KBM-7 (cell line): ENCODE measurements at places on chromosomes 7 and 10.

GRCh38 chr7:81415181-81415580, 354.7 kb downstream of the HGF start:
- DNase-seq, result no peak

GRCh38 chr10:34046506-34047034, 712.1 kb upstream of the NRP1 start:
- no peak for DNase-seq

- DNase-seq, result no peak
Observed at GRCh38 chr10:3064423-3064822, 2.9 kb upstream of the PFKP start.

DNA sequence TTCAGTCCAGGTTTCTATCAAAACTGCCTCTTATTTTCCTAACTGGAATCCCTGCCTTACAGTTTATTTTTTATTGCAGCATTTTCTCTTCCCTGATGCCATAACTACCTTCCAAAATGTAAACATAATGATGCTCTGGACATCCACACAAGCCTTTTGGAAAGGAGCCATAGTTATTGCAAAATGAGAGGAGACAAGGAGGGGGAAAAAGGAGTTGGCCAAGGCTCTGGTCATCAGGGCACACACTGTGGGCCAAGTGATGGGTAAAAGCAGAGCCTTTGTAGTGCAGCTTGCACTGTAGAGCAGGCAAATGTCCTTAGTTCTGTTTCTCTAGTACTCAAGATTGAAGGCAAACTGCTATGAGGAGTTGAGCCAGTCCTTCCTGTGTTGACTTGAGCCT, 289.3 kb upstream of the MTPN start:
- no peak for DNase-seq

DNA sequence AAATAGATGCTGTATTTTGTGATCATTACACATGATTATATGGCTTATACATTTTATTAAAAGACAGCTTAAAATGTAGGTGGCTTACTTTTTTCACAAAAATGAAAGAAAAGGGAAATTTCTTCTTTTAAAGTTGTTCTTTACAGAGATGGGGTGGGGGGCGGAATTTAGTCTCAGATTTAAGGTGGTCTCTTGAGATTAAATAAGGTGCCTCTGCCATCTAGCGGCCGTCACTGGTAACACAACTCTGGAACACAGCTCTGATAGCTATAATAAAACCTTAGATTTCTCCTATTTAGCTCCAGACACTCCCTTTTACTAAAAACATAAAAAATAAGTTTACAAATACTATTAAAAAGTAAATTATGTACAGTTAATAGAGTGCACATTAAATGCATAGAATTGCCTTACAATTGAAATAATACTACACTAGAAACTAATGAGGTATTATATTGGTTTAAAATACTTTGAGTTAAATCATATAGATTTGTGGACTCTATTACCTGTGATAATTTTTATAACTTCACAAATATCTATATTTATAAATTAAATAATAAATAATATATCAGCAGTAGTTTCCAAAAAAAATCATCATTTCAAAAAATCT, 210.9 kb downstream of the DGKB start:
- peak; percentile 49 for DNase-seq

DNA sequence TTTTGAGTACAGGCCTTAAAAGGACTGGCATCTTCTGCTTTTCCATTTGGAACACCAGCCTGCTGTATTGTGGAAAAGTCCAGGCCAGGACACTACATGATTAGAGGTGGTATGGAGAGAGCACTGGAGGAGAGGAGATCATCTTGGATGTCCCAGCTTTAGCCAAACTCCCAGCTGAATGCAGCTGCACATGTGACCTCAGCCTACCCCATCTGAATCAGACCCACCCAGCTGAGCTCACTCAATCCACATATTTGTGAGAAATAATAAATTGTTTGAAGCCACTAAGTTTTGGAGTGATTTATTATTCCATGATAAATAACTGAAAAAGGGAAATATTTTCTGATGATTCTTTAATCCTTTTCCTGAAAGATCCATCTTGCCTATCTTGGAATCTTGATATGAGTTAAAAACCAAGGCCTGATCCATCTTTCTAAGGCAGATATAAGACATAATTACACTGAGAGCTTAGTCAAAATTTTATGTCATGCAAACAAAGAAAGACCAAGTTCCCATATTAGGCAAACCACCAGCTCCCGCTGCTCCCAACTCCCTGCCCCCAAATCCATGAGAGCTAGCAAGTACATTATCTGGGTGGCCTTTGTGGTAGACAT, 55.1 kb upstream of the TRIL start:
- DNase-seq, result no peak
